ENCODE measurements at places on chromosomes 7 and 10.

DNA sequence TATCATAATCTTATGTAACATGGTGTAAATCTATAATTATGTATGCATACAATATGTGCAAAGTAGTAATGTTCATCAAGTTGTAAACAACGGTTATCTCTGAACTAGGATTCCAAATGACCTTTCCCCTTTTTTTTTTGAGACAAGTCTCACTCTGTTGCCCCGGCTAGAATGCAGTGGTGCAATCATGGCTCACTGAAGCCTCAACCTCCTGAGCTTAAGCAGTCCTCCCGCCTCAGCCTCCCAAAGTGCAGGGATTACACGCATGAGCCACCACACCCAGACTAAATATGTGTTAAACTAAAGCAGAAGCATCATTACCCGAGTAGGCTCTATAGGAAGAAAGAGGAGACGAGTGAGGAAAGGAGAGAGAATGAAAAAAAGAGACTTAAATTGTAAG, 7.8 kb upstream of the KMT2C start:
- DNase-seq, result no peak

- DNase-seq, result no peak
Observed at GRCh38 chr7:15801041-15801440, 114.6 kb upstream of the MEOX2 start.

GRCh38 chr10:49183596-49184542, 4.3 kb downstream of the TMEM273 start:
- no peak for DNase-seq

GRCh38 chr7:157079116-157079515, 59.6 kb upstream of the UBE3C start:
- no peak for DNase-seq

- no peak for DNase-seq
Observed at GRCh38 chr7:50508471-50508943, 56.7 kb downstream of the DDC start.
